ENCODE measurements at places on chromosomes 12 and 14.

DNA sequence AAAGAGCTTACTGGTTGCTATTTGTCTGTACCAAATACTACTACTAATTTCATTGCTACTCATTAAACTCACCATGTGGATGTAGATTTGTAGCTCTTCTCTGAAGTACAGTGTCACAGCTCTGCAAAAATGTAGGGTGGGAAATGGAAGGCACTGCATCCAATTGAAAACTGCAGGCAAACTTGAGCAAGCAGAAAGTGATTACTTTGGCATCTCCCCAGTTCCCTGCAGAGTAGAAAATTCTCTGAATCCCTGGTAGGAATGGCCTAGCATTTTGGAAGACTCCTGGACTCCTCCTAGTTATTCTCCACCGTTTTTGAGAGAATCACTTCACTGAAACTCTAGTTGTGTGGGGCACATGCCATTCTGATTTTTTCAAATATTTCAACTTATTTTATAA lies 239.1 kb downstream of the DIO2 start:
- DNase-seq: no peak

DNA sequence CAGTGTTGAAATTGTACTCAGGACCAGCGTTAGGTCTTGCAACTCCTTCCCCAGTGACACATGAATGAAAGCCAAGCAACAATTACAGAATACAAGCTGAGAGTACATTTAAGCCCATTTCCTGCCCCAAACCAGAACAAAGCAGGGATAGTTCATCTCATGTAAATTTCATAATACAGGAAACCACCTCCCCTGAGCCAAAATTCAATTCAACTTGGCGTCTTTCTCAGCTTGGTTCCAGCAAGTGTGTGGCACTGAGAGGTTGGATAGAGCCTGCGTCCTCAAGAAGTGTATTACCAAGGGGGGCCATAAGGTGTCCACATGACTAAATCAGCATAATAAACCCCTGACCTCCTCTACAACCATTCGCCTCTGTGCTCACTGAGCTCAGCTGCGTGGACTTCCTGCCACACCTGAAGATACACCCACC lies 278.9 kb upstream of the CRY1 start:
- DNase-seq: peak; percentile 18

- DNase-seq: no peak
These were observed 80.4 kb downstream of the LIN7A start for GRCh38 chr12:80857311-80857710.

GRCh38 chr12:75684678-75685616 lies 173.5 kb upstream of the KRR1 start:
- DNase-seq: no peak

DNA sequence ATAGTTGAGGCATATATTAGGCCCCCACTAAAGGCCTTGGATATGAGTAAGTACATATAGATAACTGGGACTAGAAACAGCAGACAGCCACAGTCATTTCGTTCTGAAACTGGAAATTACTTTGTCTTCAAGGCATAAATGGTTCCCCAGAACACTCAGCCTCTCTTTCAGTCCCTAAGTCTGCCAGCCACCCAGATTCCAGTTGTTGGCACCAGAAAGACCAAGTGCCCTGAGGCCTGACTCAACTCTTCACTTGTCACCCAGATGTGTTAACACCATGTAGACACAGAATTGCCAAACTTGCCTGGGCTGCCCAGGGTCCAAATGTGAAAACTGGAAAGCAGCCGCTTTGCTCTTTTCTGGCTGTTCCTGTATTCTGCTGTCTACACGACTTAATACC lies 3.0 kb upstream of the LGALS3 start:
- DNase-seq: no peak

DNA sequence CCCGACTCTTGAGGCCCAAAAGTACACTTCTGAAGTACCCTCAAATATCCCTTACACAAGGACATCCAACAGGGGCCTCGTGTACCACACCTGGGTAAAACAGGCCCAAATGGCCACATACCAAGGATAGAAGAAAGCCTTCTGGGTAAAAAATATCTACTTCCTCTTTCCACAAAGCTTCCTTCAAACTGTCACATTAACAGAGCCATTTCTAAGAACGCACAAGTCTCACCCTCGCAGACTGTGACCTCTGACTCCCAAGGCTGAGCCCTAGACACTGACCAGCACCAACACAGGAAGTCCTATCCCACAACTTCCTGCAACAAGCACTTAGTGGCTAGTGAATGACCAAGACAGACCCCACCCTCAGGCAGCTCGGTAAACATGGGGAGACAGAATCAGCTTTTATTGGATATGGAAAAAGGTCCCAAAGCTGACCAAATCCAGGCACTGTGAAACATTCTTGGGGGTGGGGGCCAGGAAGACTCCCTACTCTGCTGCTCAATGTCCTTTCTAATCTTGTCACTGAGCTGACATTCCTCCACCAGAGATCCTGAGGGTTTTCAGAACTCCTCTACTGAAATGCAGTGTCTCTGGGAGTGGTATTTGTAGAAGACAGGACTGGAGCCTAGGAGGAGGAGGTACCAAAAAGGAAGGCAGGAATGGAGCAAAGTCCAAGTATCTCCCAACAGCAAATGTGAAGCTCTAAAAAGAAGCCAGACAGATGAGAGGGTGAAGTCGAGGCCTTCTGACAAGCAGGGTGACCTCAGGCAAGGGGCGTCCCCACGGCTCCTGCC lies 15.9 kb downstream of the KCTD10 start:
- DNase-seq: no peak

GRCh38 chr12:93434256-93434865 lies 7.4 kb downstream of the UBE2N start:
- DNase-seq: no peak

- no peak for DNase-seq
These were observed 223.1 kb downstream of the EFCAB11 start for GRCh38 chr14:89731396-89731933.

- DNase-seq: no peak
These were observed 332.9 kb downstream of the NUAK1 start for GRCh38 chr12:105805730-105806399.
